ENCODE measurements at places on chromosomes 2 and 18.

DNA sequence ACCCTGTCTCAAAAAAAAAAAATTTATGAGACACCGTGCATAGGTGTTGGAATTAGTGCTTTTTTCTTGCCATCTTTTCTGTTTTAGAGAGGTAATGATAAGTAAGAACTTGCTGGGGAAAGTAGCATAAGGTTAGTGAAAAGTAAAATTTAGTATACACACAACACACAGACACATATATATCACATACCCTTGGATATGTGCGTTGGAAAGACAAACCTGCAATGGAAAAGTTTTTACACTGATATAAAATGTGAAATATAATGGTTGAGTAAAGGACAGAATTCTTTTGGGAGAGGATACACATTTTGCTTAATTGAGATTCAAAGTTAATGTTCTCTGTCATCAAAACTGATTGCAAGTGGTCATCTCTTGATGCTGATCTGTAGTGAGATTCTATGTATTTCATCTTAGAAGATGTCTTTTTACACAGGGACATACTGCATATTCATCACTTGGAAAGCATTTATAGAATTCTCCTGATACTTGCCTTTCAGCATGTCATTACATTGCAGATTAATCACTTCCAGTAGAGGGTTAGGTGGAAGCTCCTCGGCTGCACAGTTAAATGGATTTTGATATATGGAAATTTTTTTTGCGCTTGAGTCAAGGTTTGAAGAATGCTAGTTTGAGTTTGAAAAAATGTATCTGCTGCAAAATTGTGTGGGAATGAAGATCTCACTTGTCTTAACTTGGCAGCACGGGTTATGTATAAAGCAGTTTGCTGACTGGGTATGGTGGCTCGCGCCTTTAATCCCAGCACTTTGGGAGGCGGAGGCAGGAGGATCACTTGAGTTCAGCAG, 13.5 kb downstream of the PPP1CB start:
- no peak for DNase-seq

- no peak for DNase-seq
These were observed 13.1 kb upstream of the SUMO1 start for GRCh38 chr2:202251494-202251893.

- no peak for DNase-seq
These were observed 192.4 kb downstream of the SPAG16 start for GRCh38 chr2:213476641-213477040.

DNA sequence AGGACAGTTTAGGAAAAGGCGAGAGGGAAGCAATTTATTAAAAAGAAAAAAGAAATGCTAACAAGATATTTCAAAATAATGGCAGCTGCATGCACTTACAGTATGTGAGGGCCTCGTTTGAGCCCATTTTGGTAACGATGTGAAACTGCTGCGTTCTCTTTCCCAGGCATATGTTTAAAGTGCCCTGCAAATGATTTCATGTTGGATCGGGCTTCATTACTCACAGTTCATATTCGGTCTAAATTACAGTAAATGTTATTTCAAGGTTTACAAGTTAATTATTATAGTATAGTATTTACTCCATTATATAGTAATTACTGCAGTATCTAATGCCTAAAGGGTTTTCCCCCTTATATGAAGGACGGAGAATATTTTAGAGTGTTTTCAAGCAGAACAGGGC, 679.1 kb downstream of the BCL11A start:
- no peak for DNase-seq

DNA sequence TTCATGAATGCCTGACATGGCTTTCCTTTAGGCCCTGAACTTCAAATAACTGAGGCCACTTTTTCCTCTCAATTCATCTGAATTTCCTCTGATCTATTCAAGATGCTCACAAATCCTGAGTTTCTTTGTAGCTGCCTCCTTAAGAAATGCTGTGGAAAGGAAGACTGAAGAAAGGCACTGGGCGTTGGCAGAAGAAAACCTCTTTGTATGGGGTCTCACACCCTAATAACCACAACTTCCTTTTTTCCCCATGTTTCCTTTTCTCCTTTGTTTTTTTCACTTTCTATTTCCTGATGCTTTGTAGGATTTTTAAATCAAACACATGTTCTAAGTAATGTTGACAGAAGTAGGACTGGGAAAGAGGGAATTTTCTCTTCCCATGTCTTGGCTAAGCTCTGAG, 447.4 kb downstream of the CMPK2 start:
- DNase-seq = no peak

DNA sequence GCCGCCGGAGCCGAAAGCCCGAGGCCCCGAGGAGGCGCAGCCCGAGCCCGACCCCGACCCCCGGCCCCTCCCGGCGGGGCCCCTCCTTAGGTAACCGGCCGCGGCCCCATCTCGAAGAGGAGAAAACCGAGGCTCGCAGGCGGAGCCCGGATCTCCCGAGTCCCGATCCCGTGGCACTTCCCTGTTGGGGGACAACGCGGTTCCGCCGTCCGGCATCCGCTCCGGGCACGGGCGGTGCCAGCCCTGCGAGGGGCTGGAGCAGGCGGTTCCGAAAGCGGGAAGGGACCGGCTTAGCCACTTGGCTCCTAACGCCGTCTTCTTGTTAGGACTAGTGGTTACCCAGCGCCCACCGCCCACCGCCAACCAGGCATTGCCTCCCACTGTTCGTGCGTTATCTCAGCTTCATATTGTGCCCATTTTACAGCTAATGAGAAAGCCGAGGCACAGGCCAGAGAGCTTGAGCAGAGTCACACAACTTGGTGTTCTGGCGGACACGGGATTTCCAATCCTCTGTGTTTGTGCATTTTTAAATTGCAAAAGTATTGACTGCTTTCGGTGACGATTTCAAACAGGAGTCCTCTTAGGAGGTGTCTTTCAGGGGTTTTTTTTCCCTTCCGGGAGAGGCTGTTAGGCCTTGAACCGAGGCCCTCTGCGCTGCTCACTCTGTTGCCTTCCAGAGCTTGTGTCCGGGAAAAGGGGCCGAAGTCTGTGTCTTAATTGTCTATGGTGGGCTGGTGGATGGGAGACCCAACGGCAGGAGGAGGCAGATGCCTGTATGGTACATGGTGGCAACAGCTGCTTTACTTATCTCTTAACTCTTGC, 562 bp downstream of the CENPA start:
- DNase-seq = peak; percentile 28

DNA sequence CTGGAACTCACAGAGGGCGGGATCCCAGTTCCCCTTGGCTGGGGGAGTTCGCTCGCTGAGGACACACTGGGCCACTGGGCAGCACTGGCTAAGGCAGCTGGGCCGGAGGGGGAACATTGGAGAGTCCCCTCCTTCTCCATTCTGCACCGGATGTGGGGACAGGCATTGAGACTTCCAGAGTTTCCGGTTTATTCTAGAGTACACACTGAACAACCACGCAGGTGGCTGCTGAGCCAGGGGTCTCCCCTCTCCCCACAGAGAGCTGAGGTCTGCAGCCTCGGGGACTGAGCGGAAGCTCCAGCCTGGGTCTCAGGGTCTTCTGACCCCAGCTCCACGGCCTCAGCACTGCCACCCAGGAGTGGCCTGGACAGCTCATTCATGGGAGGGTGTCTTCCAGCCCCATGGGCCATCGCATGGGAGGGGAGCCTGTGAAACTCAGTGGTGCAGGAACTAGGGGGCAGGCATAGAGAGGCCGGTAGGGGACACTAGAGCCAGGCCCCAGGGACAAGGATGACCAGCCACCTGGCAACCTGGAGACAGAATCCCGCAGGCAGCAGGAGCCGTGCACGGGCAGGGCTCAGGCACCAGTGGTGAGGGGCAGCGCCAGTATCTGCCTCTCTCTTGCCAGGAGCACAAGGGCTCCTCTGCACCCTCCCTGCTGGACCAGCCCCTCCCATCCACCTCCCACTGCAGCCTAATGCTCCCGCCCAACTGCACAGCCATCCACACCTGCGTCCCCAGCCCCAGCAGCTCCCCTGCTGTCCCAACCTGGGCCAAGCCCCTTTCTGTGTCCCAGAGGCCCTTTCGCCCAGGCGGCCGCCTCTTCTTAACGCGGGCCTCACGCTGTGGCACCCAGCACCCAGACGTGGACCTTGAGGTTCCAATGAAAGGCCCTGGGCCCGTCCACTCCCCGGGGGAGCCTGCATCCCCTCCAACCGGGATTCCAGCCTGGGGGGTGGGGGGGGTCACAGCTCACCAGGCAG, 45.1 kb upstream of the GPC1 start:
- DNase-seq = no peak

GRCh38 chr2:240561325-240561971, 1.3 kb downstream of the DUSP28 start:
- DNase-seq = no peak

GRCh38 chr2:214139630-214140284, 271.1 kb upstream of the VWC2L start:
- no peak for DNase-seq

DNA sequence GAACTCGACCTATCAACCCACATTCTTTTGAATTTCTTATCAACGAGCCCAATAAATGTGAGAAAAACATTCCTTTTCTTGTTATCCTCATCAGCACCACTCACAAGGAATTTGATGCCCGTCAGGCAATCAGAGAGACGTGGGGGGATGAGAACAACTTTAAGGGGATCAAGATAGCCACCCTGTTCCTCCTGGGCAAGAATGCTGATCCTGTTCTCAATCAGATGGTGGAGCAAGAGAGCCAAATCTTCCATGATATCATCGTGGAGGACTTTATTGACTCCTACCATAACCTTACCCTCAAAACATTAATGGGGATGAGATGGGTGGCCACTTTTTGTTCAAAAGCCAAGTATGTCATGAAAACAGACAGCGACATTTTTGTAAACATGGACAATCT, 378.2 kb downstream of the STK39 start:
- DNase-seq = no peak

DNA sequence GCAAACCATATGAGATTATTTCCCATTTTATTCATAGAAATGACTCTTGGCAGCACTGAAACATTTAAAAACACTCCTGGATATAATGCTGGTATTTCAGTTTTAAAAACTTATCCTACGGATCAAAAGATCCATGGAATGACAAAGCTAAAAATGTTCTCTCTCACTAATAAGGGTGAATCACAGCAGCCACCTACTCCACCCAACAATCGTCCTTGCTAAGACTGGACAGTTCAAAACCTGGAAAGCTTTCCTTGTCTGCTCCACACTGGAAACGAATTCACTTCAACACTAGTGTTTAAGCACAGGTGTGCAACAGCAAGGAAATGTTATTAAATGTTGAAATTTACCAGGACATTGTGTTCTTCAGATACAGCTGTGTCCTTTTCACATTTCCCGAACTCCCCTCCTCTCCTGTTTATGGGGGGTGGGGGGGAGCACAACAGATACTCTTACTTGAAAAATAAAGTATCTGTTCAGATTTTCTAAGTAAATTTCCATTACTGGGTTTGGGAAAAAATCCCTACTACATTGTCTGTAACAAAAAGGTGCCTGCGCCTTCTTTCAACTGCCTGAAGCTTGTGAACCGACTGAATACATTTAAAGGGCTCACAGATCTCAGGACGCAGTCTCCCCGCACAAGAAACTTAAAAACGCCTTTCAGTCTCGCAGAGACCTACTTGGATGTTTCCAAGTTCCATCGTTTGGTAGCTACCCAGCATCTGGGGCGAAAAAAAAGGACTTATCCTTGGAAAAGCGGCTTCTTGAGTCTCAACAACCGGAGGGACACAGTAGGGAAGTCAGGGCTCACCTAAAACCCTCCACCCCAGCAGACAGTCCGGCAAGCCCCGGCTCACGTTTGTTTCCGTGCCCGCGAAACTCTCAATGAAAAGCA, 1.3 kb downstream of the YWHAQ start:
- peak; percentile 17 for DNase-seq

DNA sequence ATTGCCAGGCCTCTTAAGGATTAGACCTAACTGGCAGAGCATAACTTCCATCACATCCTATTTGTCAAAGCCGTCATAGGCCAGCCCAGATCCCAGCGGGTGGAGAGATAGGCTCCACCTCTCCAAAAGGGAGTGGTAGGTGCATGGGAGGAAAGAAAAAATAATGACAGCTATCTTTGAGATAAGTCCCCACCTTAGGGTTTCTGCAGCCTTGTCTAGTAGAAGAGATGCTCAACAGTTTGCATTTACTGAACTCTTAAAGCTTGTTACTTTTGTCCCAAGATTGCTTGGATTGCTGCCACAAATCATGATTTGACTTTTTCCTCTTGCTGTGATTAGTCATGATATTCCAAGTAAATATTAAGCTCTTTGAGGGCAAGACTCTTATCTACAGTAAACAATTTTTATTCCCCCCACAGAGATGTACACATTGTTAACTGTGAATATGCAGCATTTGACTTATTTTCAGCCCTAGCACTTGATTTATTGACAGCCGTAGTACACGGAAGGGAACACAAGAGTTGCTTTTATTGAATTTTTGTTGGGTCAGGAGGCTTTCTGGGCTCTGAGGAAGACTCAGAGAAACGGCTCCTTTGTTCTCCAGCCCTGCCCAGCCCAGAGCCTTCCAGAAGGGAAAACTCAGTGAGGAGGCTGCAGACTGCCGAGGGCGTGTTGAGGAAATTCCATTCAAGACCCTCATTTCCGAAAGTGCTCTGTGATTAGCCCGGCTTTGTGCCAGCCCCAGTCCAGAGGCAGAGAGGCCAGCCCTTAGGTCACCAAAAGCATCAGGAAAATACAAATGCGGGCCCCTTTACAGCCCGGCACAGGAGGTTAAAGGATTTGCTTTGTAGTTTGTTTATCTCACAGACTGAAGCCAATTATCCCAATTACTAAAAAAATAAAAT, 75.5 kb upstream of the ZNF532 start:
- no peak for DNase-seq

GRCh38 chr18:44039826-44040225, 640.9 kb upstream of the SETBP1 start:
- DNase-seq = no peak

DNA sequence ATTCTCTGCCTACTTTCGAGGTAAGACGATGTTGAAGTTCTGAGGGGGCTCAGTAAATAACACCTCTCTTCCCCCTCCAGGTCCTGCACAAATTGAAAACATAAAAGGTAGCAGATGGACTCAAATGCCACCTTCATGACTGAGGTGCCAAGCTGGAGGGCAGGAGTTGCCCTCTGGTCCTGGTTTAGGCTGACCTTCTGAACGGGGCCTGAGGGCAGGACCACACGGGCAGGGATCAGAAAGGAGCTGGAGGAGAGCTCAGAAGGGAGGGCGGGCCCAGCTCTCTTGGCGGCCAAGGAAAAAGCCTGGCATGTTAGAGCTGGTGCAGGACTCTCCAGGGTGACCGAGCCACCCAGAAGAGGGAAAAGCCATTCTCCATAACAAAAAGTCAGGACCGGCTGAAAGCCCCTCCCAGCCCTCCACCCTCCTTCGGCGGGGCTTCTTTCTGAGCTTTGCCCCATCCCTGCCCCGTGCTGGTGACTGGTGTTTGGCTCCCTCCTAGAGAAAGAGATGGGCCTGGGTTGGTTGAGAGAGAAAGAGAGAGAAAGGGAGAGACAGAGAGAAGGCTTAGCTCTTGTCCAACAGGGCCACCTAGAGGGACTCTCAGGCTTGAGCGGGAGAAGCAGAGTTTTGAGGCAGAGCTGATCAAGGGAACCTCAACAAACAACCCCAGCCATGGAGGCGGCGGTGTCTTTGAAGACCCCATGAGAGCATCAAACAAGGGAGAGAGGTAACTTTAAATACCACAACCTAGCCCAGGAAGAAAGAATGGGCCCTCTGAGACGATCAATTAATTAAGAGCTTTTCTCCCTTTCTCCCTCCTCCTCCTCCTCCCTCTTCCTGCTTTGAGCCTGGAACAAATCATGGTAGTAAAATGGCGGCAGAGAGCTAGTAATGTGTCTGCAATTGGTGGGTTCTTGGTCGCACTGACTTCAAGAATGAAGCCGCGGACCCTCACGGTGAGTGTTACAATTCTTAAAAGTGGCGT, 50.8 kb downstream of the WIPF1 start:
- DNase-seq = peak; percentile 45

GRCh38 chr2:120847700-120848321, 112.1 kb downstream of the GLI2 start:
- DNase-seq = no peak

GRCh38 chr2:24816884-24817283, 23.7 kb downstream of the CENPO start:
- no peak for DNase-seq

All from hematopoietic multipotent progenitor cell treated with erythropoietin and hydrocortisone succinate and interleukin-3 and kit ligand, for 8 days (in vitro differentiated cells).